SW 1271 (cell line): ENCODE measurements at places on chromosomes 11 and 22.
A peak's percentile ranks its signal among the peaks of the same experiment; 100 is the strongest.

GRCh38 chr22:25567251-25567675 is 2.8 kb downstream of the GRK3 start:
- no peak for DNase-seq

DNA sequence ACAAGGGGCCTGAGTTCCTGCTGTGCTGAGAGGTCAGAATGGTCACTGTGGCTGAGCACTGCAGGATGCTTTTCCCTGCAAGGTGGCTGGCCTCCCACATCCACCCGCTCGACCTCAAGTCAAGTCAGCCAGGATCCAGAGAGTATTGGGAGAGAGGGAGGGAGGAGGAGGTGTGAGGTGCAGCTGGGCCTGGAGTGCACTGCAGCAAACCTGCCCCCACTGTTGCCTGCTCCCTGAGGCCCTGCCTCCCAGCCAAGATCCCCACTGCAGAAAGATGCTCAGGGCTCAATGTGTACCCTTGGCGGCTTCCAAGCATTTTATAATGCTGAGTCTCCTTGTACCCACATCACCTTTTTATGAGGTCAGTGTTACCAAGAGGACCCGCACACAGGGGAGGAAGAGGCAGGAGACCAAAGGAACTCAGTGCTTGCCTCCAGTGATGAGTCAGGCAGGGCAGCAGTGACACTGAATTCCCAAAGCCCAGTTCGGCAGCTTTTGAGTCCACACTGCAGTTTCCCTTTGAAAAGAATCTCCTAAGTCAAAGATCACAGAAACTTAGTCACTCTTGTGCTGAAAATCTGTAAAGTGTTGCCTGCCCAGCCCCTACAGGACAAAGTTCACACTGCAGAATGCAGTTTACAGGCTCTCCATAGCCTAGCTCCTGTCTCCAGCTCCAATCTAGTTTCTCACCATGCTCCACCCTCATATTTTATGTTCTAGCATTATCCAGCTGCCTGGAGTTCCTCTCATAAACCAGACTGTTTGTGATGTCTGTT is 3.1 kb downstream of the ENDOD1 start:
- DNase-seq: peak; percentile 41

- DNase-seq: no peak
Observed at GRCh38 chr11:72221386-72222075, 3.0 kb upstream of the INPPL1 start.

GRCh38 chr11:12789596-12790215 is 115.5 kb downstream of the TEAD1 start:
- DNase-seq: no peak

GRCh38 chr11:117861151-117862018 is 15.1 kb downstream of the FXYD6 start:
- no peak for DNase-seq

DNA sequence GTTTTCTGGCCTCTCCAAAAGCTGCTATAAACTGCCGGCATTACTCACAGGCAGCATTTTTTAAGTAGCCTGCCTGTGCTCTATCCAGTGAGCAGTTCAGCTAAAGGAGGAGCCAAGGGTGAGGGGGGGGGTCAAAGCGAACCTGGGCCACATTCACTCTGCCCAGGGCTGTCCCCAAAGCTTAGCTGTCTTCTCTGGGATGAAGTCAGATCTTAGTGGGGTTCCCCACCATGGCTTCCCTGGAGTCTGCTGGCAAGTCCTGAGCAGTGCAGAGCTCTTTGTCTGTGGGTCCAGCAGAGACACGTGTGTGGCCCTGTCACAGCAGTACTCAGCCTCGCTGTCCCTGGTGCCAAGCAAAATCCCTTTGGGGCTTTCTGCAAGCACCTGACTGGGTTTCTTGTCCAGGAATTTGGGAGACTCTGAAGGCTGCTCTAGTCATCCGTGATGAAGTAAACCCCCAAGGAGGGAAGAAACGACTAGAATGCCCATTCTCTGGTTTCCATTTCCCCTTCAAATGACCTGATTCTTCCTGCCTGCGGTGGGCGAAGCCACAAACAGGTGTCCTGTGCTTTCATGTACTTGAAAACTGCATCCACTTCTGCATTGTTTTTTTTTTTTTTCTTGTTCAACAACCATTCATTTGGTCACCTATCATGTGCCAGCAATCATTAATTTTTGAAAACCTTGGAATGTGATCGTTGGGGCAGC is 2.6 kb downstream of the KCNJ5 start:
- DNase-seq: no peak

DNA sequence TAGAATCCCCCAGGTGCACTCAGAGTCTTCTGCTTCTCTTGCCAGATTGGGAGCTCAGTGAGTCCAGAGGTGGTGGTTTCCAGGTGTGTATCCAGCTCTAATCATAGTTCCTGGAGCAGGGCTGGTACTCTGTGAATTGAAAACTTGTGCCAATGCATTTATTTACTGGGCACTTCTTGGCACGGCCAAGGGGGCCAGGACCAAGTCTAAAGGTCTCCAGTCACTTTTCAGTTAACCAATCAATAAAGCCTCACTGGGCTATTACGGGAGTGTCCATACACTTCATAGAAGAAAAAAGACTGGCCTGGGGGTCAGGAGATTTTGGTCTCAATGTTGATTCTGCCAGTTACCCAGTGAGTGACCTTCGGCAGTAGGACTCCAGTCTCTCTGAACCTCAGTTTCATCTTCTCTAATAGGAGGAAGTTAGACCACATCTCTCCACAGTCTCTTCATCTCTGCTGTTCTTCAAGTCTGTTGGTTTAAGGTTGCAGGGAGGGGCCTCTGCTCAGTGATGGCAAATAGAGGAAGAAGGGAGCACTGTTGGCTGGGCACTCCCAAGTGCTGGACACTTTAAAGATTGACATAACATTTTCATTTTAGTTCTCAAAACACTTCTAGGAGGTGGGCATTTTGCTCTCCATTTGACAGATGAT is 188.5 kb upstream of the E2F8 start:
- no peak for DNase-seq

DNA sequence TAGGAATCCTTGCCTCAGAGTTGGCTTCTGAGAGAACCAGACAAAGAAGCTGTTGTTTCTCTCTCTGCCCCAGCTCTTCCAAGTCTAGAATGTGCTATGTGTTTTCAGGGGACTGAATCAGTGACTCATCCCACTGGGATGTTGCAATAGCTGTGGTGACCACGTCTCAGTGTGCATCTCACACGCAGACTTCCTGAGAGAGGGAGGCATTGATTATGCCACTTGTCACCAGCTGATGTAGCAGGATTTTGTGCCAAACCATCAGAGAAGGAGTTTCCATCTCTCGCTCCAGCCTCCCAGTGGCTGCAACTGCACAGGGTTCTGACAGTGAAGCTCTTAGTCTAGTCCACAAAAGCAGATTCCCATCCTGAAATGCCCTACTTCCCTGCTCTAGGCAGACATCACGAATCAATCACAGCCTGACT is 455.8 kb downstream of the MIAT start:
- peak; percentile 93 for DNase-seq

DNA sequence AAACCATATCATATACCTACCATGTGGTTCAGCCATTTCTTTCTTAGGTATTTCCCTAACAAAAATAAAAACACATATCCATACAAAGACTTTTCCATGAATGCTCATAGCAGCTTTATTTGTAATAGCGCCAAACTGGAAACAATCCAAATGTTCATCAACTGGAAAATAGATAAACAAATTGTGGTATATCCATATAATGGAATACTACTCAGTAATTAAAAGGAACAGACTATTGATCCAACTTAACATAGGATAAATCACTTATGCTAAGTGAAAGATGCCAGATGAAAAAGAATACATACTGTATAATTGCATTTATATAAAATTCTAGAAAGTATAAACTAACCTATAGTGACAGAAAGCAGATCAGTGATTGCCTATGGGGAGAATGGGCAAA is 323.3 kb downstream of the BUD13 start:
- no peak for DNase-seq

DNA sequence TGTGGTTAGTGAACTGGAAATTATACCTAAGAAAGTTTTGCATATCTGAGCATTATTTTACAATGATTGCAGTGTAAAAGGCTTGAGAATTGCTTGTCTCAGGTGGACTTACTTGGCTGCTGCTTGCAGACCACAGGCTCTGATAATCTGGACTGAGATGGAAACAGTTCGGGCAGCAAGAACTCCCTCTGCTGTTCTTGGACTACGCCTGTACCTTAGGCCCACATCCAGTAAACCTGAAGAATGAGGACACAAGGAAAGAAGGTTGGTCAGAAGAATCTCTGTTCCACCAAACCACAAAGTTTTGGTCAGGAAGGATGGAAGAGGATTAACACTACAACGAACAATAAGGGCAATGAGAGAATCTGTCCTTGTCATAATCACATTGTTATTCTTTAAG is 80.1 kb downstream of the C2CD3 start:
- DNase-seq: no peak

GRCh38 chr11:7903940-7904339 is 27.1 kb downstream of the OR10A6 start:
- no peak for DNase-seq

DNA sequence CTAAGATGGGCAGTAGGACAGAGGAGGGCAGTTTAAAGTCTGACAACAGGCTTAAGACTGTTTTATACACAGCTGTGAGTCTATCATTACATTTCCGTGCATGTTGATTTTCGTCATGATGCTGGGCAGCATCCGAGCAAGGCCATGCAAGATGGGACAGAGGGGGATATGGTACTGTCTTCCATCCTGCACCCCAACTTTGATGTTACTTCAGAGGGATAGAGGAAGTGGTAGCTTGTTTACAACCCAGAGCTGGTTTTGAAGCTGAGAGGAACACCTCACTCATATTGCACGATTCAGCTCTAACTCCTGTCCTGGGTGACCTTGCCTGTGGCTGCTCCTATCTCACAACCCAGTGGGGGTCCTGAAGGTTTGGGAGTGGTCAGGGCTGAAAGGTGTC is 3.0 kb upstream of the SORL1 start:
- DNase-seq: no peak

DNA sequence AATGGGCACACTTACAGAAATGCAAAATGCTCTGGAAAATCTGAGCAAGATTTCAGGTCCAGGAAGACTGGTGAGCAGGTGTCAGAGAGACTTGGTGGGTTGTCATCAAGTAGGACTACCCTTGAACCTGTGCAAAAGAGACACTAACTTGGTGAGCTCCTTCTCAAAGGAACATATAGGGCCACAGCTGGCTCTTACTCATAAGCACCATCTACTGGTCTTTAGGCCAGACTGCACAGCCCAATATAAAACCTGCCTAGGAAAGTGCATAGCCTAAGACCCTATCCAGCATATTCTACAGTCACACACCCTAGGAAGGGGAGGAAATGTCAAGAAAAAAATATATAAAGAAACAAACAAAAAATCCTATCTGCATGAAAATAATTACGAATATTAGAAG is 18.2 kb upstream of the OR10W1 start:
- DNase-seq: peak; percentile 48

GRCh38 chr22:47465809-47466208 is 703.4 kb downstream of the TBC1D22A start:
- DNase-seq: no peak

DNA sequence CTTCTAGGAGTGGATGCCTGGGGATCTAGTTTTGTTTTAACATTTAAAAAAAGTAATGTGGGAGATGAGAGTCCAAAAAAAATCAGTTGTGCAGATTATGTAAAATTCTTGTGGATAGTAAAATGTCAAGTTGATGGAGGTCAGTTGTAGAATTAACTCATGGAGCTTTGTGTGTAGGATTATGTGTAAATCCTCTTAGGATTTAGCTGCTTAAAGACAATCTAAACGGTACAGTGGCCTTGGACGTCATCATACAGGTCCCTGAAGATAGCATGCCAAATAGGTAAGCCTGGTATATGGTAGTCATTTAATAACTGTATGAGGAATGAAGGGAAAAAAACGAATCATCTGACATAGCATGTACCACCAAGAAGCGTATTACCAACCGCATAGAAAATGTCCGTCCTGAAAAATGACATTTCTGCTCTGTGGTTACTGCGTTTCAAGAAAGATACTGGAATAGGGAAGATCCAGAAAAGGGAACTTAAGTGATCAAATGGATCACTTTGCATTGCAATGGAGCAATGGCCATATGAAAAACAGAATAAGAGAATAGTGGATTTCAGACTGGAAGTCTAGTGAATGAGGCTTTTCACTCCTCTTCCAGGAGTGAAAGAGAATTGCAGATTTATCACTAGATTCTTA is 61.3 kb downstream of the BCL2L13 start:
- DNase-seq: no peak

DNA sequence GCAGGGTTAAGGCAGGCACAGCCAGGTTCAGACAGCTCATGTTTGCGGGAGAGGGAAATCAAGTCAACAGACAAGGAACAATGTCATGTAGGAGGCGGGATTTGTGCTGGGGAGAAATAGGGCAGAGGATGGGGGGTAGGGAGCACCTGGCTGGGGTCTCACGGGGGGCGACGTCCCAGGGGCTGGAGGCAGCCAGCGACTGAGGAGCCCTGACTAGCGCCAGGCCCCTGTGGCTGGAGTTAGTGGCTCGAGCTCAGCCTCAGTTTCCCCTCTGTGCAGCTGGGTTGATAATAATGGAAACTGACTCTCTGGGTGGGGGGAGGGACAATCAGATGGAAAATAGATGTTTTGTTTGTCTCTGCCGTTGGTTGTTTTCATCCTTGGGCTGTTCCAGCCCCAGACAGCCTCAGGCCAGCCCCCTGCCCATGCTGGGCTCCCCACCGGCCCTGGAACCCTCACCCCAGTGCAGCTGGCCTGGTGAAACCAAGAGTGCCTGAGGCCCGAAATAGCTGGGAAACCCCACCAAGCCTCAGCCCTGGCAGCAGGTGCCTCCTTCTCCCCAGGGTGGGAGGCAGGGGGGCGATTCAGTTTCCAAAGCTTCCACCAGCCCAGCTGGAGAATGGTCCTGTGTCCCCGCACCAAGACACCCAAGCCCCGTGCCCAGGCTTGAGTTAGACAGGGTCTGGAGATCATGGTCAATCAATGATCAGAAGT is 44.1 kb downstream of the IGLL5 start:
- no peak for DNase-seq

GRCh38 chr22:37784829-37785495 is 22.8 kb upstream of the GCAT start:
- DNase-seq: no peak

GRCh38 chr11:101960231-101960630 is 43.9 kb upstream of the ANGPTL5 start:
- DNase-seq: no peak

DNA sequence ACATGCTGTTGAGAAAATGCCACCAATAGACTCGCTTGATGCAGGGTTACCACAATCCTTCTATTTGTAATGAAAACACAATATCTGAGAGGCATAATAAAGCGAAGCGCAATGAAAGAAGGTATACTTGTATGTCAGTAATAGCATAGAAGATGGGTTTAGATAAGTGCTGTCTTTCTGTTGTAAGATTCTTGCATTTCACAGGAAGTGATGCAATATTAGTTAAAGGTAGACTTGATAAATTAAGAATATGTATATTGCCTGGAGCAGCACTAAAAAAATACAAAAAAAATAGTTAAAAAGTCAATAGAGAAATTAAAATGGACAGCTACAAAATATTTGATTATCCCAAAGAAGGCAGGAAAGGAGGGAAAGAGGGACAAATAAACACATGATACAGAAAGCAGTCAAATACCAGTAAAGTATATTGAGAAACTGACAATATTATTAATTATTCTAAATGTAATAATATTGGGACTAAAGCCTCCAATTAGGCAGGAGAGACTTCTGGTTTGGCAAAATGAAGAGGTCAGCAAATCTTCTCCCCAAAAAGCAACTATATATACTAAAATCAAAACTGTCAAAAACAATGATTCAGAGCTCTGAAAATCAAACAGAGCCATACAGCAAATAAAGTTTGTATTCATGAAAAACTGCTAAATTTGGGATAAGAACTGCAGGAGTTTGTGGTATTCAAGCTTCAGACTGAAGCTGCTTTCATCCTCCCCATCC is 46.6 kb upstream of the LRRC55 start:
- no peak for DNase-seq
